ENCODE measurements at places on chromosomes 2 and 18. TPM values are rescaled to one million over a fixed set of nuclear protein-coding genes. Genes with fewer than 3 reads are reported as not detected.

CDH7 gene
- total RNA-seq, result not detected

GKN1 gene
- total RNA-seq, result not detected

DNA sequence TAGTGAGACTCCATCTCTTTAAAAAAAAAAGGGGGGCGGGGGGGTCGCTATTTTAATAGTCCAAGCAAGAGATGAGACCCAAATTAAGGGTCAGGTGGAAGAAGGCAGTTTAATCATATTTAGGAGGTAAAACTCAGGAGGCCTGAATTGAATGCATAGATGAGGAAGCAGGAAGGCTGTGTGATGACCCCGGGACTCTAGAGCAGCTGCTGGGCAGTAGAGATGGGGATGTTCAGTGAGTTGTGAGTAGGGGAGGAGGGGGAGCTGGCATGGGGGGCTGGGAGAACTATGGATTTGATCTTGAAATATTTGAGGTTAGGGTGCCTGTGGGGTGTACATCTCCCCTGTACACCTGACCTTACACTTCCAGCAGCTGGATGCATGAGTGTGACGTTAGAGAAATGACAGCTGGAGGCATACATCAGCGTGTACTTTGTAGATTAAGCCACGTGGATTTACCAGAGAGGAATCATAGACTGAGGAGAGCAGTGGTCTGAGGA, 41.0 kb downstream of the GALM start:
- no peaks in the 10 kb centered on the region for H3K36me3 ChIP-seq
- H3K27me3 ChIP-seq, result no peaks in the 10 kb centered on the region
- peaks cover 3% of the 10 kb centered on the region for H3K4me1 ChIP-seq

DNA sequence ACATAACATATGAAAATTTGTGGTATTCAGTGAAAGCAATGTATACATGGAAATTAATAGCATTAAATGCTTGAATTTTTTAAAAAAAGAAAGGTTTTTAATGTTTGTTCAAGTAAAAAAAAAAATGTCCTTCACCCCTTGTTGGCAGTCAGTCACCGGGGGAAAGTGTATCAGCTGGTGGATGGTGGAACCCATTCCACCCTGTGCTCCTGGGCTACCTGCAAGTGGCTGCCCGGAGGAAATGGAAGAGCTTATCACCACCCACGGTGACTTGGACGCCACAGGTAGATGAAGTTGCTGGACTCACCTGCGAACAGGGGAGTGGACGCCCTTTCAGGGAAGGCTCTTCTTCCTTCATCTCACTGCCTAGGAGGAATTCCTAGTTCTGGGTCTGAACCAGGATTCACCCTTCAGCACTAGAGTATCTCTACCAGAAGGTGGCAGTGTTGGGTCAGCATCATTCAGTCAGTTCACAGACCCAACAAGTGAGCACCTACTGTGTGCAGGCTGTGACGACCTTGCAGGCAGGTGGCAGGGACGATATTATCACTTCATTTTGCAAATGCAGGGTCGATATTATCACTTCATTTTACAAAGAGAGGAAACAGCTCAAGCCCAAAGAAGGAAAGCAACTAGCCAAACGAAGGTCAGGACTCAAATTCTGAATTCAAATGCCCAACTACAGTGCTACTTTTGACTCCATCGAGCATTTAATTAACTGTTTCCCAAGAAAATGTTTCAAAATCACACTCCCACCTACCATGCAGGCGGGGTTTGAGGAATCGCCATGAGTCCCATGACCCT, 35.8 kb downstream of the CIB4 start:
- no peaks in the 10 kb centered on the region for H3K36me3 ChIP-seq
- H3K27me3 ChIP-seq, result no peaks in the 10 kb centered on the region
- no peak overlapping the region for H3K27ac ChIP-seq
- peaks cover 5% of the 10 kb centered on the region for H3K4me1 ChIP-seq
- no peak overlapping the region for H3K4me3 ChIP-seq

Measured in esophagus muscularis mucosa (tissue), 4 donors.